ENCODE measurements at places on chromosomes 13 and 19.

GRCh38 chr13:60019119-60019993 lies 144.4 kb downstream of the DIAPH3 start:
- DNase-seq: no peak

DNA sequence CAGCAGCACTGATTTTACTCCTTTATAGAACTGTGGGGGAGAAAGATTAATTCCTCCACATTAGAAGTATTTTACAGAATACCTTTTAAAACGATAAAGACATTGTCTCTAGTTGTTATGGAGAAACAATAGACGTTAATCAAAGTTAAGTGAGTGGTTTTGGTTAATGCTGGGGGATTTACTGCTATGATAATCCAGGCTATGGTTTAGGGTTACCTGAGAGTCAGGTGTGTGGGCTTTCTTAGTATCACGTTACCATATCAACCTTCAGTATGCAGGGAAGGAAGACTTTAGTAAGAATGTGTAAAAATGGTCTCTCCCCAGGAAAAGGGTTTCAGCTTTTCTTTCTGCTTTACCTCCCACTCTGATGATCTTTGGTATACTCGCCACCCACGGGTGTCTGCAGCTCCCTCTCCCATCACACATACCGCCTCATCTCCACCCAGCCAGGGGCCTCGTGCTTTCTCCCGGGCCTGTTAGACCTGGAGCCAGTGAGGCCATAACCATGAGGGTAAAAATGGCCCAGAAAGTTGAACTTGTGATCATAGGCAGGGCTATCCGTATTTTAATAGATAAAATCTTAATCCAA lies 45.6 kb upstream of the WDFY2 start:
- DNase-seq: no peak

- peak; percentile 64 for DNase-seq
Observed at GRCh38 chr13:44879452-44880058, 109.7 kb downstream of the NUFIP1 start.

- DNase-seq: peak; percentile 53
Observed at GRCh38 chr19:3844596-3844995, 24.2 kb downstream of the ZFR2 start.

DNA sequence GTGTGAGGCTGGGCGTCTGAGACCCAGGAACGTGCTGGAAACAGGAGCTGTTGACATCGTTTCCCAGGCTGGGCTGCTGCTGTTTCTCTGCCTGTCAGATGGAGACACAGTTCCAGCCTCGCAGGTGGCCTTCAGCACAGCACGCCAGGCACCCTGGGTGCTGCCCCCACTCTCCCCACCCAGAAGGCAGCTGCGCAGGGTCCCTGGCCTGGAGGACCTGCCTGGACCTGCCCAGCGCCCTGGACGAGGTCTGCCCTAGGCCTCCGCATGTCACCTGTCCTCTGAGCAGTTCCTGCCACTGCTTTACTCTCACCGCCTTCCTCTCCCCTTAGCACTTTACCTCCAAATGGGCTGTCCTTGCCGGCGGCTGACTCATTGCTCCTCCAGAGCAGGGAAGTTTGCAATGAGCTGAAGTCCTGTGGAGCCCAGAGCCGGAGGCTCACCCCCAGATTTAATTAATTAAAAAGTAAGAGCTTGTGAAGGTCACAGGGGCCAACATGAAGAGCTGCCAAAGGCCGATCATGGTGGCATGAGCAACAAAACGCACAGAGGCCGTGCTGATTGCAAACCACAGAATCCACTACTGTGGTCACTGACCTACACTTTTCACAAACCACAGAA lies 32.2 kb downstream of the C13orf46 start:
- DNase-seq: peak; percentile 19

GRCh38 chr13:33340631-33341030 lies 55.1 kb upstream of the STARD13 start:
- DNase-seq: no peak

GRCh38 chr19:10681658-10682057 lies 19.6 kb upstream of the QTRT1 start:
- no peak for DNase-seq

- no peak for DNase-seq
Observed at GRCh38 chr19:58586133-58586765, 13.1 kb upstream of the MZF1 start.

Measured in fibroblast of skin of scalp (primary cell).